ENCODE measurements at places on chromosomes 4 and X.

GRCh38 chr4:147928400-147928799 is 196.5 kb downstream of the ARHGAP10 start:
- no peak for DNase-seq

- no peak for DNase-seq
Measured at GRCh38 chrX:55638933-55639332, 15.7 kb downstream of the FOXR2 start.

GRCh38 chr4:2794486-2795299 is 1.8 kb downstream of the SH3BP2 start:
- DNase-seq: no peak

DNA sequence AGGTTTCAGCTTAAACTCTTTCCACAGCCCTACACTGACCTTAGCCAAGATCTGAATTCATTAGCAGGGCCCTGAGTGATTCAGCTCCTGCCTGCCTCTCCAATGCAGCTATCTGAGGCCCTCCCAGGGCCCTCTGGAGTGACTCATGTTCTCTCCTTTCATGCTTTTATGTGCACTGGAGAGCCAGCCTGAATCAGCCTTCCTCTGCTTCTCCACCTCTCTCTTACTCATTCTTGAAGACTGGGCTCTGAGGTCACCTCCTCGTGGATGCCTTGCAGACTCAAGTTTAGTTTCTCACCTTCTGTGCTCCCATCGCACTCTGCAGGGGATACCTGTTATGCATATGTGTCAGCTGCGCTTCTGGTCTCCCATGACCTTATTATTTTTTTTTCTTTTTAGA is 3.1 kb upstream of the OCIAD2 start:
- no peak for DNase-seq

DNA sequence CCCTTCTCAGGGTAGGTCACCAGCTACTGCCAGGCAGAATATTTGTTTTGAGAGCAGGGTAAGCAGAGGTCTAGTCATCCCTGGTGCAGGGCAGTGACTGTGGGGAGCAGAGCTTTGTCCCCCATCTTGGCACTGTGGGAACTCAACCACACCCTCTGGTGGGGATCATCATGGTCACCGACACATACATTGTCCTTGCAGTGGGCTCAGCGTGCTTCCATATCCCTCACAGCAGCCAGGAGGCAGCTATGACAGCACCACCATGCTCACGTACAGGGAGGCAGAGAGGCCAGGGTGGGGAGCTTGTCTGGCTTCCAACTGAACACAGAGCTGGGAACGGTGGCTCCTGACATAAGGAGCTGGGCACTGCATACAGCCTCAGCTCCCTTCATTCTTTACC is 102.3 kb downstream of the ENPP6 start:
- no peak for DNase-seq

GRCh38 chr4:183422962-183423631 is 21.3 kb upstream of the CDKN2AIP start:
- no peak for DNase-seq

DNA sequence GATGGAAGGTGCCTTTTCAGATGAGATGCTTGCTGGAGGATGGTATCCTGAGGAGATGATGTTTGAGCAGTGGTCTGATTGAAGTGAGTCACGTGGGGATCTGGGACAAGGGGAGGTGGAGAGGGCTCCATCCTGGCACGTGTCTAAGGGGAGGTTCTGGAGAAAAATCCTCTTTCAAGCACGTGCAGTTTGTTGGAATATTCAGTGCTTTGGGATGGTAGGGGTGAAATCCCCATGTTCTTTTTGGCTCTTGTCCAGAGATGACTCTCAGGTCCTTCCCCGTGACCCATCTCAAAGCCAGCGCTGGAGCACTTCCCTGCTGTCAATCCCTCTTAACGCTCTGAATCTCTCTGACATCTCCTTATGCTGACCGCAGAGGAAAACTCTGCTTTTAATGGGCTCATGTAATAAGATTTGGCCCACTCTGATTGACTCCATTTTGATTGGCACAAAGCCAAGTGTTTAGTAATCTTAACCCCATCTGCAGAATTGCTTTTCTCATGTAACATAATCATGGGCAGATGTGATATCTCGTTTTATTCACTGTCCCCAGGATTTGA is 10.8 kb upstream of the KLKB1 start:
- DNase-seq: no peak

DNA sequence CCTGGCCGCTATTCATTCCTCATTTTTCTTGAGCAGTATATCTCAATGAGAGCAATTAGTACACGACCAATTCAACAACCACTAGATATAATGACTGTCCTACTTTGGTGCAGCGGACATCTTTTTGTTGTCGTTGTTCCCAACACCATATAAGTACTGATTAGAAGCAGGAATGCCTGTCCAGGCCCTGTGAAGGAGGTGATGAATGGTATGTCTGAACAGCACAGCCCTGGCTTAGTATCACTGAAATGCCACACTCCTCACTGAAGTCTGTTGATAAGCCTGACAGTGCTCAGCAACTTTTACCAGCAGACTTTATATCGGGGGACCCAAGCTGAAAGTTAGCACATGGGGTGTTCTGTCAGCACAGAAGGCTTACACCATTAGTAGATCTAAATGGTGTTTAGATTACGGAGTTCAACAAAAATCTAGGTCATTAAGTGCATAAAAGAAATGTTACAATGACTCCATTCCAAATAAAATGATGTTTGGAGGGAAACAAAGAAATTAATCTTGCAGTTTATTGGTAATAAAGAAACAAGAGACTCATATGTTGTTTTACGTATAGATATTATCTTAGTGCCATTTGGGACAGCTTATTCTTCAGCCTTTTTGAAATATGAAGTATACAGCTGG is 228.3 kb upstream of the TTC29 start:
- DNase-seq: no peak
